GM03348 (cell line): ENCODE measurements at places on chromosomes 4 and X.

- no peak for DNase-seq
Measured at GRCh38 chr4:143514169-143514495, 630 bp downstream of the SMARCA5 start.

- DNase-seq: no peak
Measured at GRCh38 chr4:89290727-89291516, 16.7 kb downstream of the GPRIN3 start.

- no peak for DNase-seq
Measured at GRCh38 chr4:61614231-61614630, 414.1 kb downstream of the ADGRL3 start.

DNA sequence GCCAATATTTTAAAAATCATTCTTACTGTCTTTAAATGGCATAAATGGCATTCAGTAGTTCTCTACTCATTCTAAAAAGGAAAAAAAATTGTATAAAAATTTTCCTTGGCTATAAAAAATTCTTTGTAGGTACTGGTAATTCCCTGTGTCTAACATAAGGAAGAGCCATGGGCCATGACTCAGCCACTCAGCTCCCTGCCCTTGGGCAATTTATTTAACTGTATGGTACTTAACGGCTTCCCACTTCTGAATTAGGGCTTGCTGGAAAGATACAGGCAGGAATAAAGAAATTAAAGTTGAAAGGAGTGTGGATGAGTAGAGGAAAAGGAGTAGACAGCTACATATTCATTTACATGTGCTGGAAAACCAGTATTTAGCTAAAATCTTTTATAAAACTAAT is 30.6 kb downstream of the ABHD18 start:
- peak; percentile 9 for DNase-seq

DNA sequence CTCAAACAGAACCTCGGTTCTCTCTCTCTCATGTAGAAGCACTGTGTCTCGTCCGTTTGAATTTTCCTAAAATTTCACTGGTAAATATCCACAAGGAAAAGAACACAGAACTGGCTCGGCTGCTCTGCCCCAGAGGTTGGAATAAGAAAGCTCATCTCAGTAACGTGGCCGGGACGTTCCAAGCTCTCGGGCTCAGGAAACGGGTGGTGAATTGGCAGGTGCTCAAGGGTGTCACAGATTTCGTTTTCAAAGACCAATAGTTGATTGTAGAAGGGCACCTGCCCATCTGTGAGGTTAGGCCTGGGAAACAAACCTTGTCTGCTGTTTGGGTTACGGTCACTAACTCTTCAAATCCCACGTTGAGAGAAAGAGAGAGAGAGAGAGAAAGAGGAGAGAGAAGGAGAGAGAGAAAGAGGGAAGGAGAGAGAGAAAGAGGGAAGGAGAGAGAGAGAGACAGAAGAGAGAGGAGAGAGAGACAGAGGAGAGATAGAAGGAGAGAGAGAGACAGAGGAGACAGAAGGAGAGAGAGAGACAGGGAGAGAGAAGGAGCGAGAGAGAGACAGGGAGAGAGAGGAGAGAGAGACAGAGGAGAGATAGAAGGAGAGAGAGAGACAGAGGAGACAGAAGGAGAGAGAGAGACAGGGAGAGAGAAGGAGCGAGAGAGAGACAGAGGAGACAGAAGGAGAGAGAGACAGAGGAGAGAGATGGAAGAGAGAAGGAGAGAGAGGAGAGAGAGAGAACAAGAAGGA is 106.6 kb downstream of the CRLF2 start:
- no peak for DNase-seq

DNA sequence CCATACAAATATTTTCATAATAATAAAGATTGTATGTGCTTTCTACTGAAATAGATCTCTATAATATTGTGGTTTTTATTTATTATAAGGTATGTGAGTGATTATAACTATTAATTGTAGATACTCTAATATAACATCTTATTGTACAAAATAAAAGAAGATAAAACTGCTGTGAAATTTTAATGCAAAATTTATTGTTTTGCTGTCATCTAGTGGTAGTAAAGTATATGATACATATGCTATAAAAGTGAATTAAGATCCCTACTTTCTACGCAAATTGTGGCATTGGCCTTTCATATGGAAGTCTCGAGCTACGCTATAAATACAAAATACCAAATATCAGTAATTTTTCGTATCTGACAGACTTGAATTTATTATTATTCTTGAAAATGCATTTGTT is 19.3 kb downstream of the YIPF7 start:
- no peak for DNase-seq

DNA sequence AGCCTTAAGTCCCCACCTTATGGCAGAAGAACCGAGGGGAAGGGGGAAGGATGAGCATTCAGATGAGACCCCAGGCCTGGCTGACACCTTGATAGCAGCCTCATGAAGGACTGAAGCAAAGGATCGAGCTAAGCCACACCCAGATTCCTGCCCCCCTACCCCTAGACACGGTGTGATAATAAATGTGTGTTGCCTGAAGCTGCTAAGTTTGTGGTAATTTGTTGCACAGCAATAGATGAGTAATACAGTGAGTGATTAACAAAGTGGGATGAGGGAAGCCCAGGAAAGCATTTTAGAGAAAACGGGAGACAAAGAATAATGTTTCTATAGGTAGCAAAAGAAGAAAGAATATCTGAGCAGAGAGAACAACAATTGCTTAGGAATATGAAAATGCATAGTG is 404.2 kb downstream of the MID1IP1 start:
- DNase-seq: no peak
